ENCODE measurements at places on chromosomes 11 and 22.

DNA sequence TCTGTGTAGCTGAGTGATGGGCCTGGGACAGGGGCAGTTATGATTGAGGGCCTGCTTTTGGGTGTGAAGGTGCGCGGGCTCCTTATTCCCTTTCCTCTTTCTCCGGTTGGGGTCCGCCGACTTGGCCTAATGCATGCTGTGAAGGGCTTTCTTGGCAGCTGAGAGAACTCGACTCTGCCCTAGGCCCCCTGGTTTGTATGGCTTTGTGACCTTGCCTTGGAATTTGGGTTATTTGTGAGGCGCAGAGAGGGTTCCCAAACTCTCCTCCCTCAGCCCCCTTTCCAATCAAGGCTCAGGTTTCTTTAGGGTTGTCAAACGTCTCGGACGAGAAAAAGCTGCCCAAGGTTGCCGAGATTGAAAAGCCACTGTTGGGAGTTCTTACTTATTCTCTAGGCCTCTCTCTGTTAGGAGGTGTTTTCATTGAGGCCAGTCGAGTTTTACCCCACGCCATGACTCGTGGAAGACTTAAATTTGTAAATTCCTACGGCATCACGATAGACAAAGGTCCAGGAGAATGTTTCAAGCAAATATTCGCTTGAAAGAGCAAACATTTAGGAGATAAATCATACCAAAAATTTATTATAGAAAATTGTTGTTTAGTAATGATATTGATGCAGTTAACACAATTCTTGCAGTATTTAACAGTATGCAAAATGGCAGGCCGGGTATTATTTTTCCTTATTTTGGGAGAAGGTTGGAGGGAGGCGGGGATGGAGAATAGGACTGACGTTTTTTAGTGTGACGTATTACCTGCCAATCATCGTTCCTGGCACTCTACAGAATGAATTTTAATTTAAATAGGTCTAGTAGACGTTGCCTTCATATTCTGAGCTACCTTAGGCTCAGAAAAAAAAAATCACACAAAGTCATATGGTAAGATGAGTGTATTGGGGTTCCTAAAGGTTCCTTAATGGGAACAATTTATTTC is 689 bp downstream of the PDHX start:
- DNase-seq = peak; percentile 52

GRCh38 chr11:17423533-17424310 is 35.3 kb upstream of the KCNJ11 start:
- DNase-seq = no peak

GRCh38 chr22:46436595-46437175 is 100.7 kb downstream of the CELSR1 start:
- no peak for DNase-seq

- peak; percentile 1 for DNase-seq
Measured at GRCh38 chr22:37905534-37906363, at the start of gene MICALL1. Gene MICALL1 (plus strand): TSS chr22:37906297. CDS start chr22:37906423, 126 bp downstream.

DNA sequence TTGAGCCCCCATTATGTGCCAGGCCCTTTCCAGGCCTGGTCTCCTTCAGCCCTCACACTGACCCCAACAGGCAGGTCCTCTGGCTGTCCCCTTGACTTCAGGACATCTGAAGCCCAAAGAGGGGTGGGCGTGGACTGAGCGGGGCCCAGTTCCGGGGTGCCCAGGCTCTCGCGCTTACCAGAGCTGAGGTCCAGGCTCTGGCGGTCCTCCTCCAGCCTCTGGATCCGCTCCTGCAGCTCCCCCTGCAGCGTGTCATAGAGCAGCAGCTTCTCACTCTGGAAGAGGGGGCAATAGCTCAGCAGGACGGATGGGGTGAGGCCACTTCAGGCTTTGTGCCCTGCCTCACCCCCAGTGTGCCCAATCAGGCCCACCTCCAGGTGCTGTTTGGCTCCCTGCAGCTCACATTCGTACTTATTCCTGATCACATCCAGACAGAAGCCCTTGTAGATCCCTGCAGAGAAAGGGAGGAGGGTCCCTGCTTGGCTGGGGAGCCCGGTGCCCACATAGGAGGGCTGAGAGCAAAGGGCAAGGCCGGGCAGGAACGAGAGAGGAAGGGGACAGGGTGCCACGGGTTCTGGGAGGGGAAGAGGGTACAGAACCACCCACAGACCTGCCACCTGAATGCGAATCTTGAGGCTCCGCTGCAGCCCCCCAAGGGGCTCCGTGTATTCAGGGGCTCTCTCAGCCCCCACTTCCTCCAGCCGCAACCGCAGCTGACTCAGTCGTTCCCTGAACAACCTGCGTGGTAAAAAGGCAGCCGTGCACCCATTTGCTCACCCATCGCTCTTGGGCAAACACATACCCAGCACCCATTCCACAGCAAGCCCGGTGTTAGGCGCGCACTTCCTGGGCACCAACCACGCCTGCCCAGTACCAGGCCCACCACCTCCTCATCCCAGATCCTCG is 4.1 kb downstream of the BRMS1 start:
- no peak for DNase-seq

Measured in NCI-H748 treated with DMSO at 0.1 percent for 48 hours (cell line).